Left colon (tissue), 2 donors: ENCODE measurements at places on chromosomes 4 and X. TPM values are rescaled to one million over a fixed set of nuclear protein-coding genes. Genes with fewer than 3 reads are reported as not detected.

Gene PTCHD1
- 0.12 TPM for total RNA-seq

Gene TLL1
- 2.4 TPM for total RNA-seq

Gene PPEF2
- not detected for total RNA-seq

Gene DAPP1
- total RNA-seq: 3.4 TPM

Gene GRPR
- 0.15 TPM for total RNA-seq

Gene ANOS1
- total RNA-seq: 0.34 TPM

Gene ELOVL6
- total RNA-seq: 96.0 TPM

Gene CABS1
- not detected for total RNA-seq

Gene ALG13
- 47.7 TPM for total RNA-seq

Gene PHKA2
- 29.5 TPM for total RNA-seq

Gene AKAP14
- total RNA-seq: not detected

Gene ENPEP
- total RNA-seq: 2.0 TPM

Gene YIPF7
- not detected for total RNA-seq

Gene CORIN
- 1.5 TPM for total RNA-seq

DNA sequence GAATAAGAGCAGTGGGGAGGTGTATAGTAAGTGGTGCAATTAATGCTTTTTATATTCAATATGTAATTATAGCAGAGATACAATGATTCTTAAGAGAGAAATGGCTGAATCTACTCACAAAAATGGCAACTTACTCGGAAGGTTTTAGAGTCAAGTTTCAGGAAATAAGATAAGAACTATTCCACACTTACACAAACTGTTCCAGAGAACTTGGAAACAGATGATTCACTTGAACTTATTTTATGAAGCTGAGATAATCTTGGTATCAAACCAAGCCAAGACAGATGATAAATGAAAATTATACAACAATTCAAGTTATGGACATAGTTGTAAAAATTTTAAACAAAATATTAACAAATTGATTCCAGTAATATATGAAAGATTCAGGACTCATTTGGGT, 311.3 kb upstream of the HS3ST1 start:
- DNase-seq: no peak

DNA sequence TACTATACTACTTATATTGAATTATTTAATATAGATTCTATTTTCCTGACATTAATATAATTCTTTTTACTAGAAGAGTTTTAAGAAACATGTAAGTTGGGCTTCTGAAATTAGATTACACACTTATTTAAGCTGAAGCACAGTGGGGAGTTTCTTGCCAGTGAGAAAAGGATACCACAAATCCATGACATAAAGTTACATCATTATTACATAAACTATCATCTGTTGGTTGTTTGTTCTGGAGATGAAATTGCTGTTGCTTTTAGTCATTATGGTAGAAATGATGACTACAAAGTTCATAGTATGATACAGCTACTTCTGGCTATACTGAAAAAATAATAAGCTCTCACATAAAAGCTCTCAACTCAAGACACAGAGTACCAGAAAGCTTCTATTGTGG, 880.4 kb downstream of the PCDH18 start:
- DNase-seq: no peak

DNA sequence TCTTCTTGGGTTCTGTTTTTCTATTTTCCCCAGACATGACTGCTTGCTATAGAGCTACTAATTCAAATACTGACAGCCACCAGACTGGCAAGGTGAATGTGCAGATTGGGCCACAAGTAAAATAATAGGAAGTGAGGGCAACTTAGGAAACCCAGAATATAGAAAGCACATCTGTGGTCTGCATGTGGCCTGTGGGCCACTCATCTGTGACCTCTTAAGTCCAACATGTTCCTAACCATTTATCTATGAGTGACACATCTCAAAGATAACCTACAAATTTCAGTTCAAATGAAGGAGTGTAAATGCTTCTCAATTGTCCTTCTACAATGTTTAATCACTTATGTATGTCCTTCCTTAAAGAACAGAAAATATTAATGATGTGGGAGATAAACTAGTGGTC, 128.9 kb downstream of the REELD1 start:
- no peak for DNase-seq

DNA sequence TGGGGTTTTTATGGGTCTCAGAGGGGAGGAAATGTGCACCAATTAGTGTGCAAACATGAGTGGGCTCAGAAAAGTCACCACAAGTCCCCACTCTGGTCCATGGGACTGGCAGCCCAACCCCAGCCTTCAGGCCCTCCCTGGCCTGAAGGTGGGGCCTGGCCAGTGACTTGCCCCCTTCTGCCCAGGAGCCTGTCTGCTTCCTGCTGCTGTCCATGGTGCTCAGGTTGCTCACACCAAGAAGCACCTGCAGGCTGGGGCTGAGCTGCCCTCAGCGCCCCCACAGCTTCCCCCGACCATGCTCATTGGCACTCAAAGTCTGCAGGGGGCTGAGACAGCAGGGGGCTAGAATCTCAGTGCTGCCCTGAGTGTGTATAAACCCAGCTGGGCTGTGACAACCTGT, 30.6 kb upstream of the GC start:
- no peak for DNase-seq

GRCh38 chrX:78747489-78747888, at the start of gene LPAR4:
Gene LPAR4 (plus strand): TSS chrX:78747720. CDS start chrX:78754870, 7,150 bp downstream.
- DNase-seq: no peak

DNA sequence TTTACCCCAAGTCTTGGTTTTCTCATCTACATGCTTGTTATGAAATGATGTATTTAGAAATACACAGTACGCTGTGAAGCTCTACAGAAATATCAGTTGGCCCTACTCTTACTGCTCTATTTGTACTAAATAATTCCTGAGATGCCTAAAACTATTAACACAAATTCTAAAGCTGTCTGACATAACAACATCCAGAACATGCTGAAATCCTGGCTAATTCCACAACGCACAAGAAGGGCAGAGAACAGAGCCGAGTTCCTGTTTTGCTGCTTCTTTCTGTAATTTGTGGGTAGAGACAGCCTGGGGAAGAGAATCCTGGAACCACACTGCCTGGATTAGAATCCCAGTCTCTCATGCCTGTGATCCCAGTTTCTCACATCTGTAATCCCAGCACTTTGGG, 59.0 kb downstream of the ZNF827 start:
- DNase-seq: no peak

DNA sequence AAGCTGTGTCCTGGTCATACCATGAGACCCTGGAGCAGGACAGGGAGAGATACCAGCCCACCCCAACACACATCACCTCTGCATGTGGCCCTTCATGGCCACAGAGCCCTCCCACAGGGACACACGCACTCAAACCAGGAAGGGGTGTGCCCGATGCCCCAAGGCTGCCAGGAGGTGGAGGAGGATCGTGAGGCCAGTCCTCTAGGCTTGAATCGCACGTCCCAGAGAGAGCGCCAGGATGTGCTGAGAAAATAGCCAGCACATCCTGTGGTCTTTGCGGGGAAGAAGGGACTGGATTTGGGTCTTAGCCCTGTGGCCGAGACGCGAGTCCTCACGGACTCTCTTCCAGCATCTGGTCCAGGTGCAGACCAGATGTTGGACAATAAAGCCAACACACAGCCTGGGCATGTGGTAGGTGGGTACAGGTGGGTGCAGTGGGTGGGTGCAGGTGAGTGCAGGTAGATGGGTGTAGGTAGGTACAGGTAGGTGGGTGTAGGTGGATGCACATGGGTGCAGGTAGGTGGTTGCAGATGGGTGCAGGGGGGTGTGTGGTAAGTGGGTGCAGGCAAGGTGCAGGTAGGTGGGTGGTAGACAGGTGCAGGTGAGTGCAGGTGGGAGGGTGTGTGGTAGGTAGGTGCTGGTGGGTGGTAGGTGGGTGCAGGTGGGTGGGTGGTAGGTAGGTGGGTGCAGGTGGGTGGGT, 94.3 kb upstream of the AFAP1 start:
- DNase-seq: no peak

DNA sequence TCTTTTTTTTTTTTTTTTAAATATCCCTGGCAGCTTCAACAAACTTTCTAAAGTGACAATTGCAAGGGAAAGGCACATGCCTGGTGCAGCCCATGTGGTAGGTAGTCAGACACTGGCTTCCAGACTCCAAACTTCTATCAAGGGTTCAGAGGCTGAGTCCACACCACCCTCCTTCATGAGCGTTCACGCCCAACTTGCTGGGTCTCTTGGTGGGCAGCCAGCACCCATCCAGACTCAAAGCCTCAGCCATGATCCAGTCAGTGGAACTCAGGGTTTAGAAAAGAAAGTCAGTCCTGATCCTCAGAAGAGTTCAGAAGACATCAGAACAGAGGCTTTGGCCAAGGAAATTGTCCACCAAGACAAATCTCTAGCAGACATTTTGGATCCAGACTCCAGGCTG, 141.5 kb downstream of the SOWAHB start:
- no peak for DNase-seq

DNA sequence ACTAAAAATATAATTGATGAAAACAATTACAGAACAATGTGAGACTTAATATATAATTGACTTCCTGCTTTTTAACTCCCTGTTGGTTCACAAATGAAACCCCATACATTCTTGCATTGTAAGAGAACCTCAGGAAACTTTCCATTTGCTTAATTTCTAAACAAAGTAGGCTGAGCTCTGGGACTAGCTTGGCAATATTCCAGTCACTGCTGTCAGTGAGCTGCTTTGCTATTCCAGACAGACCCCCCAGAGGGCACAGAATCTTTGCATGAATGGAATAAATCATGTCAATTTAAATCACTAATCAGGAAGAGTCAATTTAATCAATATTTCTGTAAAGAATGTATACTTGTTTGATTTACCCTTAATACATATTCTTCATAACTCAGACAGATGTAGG, 110.6 kb downstream of the NEXMIF start:
- no peak for DNase-seq

GRCh38 chr4:168888715-168889215, 121.3 kb downstream of the CBR4 start:
- no peak for DNase-seq

DNA sequence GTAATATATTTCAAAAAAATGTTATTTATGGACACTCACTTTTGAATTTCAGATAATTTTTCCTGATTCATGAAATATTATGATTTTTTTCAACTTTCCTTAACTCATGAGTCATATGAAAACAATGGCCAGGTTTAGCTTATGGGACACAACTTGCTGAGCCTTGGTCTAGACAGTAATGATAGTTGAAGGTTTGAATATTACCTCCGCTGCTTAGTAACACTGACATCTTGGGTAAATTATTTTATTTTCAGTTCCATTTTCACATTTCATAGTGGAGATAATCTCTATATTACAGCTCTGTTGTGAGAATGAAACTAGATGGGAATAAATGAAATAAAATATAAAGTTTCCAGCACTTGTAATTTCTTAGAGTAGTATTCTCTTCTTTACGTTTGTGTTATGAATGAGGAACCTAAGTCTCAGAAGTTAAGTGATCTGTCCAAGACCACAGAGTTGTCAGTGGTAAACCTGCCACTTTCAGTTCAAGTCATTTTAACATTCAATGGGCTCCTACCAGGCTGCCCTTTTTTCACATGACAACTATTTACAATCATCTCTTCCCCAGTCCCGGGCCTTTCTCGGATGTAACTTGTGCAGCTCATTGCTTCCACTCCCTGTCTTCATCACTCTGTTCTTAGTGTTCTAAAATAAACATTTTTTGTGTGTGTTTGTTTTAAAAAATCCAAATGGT, 46.8 kb upstream of the GC start:
- DNase-seq: no peak

GRCh38 chr4:40140196-40140595, 56.6 kb upstream of the RHOH start:
- no peak for DNase-seq

GRCh38 chr4:26104056-26104685, 190.2 kb downstream of the SMIM20 start:
- DNase-seq: no peak

- no peak for DNase-seq
These were observed 147.7 kb downstream of the SHROOM3 start for GRCh38 chr4:76582817-76583087.

DNA sequence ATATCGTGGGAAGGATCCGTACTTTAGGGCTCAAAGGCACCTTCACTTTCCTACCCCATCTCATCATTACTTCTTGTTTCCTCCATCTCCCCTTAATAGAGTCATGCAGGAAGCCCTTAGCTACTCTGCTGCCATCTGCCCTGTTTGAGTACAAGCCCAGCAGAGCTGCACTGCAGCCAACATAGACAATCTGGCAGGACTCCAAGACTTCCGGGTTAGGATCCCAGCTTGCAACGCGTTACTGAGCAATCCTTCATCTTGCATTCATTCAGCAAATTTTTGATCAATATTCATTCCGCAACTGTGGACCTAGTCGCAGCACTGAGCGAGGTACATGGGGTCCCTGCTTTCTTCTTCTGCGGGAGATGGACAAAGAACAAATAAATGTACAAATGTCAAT, 344.9 kb downstream of the BCOR start:
- DNase-seq: no peak

GRCh38 chr4:40736910-40737309, 12.8 kb upstream of the NSUN7 start:
- no peak for DNase-seq

- no peak for DNase-seq
These were observed 13.0 kb downstream of the SLC16A2 start for GRCh38 chrX:74434336-74434735.

GRCh38 chr4:51909236-51909703, 66.3 kb downstream of the DCUN1D4 start:
- DNase-seq: peak; percentile 85

DNA sequence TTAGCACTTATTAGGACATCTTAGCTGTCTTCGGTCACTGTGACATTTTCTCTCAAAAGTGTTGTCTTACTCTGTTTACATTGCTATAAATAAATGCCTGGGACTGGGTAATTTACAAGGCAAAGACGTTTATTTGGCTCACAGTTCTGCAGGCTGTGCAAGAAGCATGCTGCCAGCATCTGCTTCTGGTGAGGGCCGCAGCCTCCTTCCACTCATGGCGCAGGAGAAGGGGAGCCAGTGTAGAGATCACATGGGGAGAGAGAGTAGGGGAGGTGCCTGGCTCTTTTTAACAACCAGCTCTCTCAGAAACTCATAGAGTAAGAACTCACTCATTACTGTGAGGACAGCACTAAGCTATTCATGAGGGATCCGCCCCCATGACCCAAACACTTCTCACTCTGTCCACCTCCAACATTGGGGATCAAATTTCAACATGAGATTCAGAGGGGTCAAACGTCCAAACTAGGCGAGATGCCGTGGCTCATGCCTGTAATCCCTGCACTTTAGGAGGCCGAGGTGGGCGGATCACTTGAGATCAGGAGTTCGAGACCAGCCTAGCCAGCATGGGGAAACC, 43.5 kb upstream of the HERC6 start:
- DNase-seq: no peak

- DNase-seq: no peak
These were observed 133.5 kb downstream of the TBL1X start for GRCh38 chrX:9598344-9598743.

DNA sequence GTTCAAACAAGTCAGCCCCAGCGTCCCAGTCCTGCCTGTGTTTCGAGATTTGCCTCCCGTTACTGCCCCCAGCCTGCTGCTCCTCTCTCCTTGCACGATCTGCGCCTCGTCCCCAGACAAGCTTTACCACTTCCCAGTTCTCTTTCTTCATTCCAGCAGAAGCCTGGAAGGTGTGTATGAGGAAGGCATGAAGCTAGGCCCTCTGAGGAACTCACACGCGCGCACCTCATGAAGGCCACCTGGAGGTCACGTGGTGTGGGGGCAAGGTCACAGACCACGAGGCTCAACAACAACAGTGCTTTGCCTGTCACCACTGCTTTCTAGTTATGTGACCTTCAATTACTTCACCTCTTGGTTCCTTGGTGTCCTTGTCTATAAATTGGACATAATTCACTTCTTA, 181.0 kb downstream of the PALLD start:
- no peak for DNase-seq

- no peak for DNase-seq
These were observed 48.1 kb upstream of the IL13RA1 start for GRCh38 chrX:118679290-118679689.

- no peak for DNase-seq
These were observed 372.3 kb downstream of the TMA16 start for GRCh38 chr4:163866728-163867315.

- no peak for DNase-seq
These were observed 803.9 kb downstream of the C4orf33 start for GRCh38 chr4:129899849-129900248.
